ENCODE measurements at places on chromosomes 3 and 15.

GRCh38 chr15:72206677-72207000 lies 9.1 kb upstream of the GRAMD2A start:
- no peak for DNase-seq

GRCh38 chr3:181966393-181966792 lies 254.7 kb downstream of the SOX2 start:
- DNase-seq: no peak

DNA sequence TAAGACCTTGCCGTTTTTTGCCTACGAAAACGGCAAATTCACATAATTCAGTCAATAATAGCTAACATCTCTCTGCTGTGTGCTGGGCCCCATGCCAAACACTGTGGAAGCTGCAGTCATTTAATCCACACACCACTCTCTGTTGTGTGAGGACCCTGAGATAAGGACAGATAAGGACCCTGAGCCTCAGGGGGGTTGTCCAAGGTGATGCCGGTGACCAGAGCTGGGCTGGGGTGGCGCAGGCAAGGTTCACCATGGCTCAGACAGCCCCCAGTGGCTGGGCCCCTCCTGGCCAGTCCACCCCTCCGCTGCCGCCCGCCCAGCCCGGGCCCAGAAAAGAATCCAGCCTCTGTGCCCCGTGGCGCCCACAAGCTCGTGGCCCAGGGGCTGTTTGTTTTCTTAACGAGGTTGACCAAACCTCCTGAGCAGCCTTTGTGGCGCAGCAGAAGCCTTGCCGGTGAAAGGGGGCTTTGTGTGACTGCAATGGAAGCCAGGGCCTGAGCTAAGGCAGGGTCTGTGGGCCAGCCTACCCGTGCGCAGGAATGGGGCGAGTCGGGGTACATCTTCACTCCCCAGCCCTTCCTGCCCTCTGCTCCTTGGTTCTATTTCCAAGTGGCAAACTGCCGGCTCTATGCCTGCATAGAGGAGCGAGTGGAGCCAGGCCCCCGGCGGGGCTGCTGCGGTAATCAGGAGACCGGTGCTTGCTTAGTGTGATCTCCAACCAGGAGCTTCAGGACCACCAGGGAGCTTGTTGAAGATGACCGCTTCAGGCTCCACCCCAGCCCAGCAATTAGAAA lies 4.4 kb upstream of the SNX22 start:
- DNase-seq: no peak

- no peak for DNase-seq
Observed at GRCh38 chr15:42165106-42165505, 8.7 kb upstream of the PLA2G4F start.

GRCh38 chr3:124653797-124654469 lies 76.3 kb upstream of the UMPS start:
- no peak for DNase-seq

DNA sequence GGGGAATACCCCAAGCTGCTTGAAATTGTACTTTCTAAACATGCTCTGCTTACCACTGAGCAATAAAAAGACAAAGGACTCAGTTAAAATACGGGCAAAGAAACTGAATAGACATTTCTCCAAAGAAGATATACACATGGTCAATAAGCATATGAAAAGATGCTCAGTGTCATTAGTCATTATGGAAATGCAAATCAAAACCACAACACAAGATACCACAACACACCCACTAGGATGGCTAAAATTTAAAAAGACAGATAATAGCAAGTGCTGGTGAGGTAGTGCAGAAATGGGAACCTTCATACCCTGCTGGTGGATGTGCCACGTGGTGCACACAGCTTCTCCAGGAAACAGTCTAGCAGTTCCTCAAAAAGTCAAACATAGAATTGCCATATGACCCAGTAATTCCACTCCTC lies 21.3 kb downstream of the LRIG1 start:
- peak; percentile 57 for DNase-seq

GRCh38 chr15:45387380-45388007 lies 9.2 kb upstream of the GATM start:
- no peak for DNase-seq

DNA sequence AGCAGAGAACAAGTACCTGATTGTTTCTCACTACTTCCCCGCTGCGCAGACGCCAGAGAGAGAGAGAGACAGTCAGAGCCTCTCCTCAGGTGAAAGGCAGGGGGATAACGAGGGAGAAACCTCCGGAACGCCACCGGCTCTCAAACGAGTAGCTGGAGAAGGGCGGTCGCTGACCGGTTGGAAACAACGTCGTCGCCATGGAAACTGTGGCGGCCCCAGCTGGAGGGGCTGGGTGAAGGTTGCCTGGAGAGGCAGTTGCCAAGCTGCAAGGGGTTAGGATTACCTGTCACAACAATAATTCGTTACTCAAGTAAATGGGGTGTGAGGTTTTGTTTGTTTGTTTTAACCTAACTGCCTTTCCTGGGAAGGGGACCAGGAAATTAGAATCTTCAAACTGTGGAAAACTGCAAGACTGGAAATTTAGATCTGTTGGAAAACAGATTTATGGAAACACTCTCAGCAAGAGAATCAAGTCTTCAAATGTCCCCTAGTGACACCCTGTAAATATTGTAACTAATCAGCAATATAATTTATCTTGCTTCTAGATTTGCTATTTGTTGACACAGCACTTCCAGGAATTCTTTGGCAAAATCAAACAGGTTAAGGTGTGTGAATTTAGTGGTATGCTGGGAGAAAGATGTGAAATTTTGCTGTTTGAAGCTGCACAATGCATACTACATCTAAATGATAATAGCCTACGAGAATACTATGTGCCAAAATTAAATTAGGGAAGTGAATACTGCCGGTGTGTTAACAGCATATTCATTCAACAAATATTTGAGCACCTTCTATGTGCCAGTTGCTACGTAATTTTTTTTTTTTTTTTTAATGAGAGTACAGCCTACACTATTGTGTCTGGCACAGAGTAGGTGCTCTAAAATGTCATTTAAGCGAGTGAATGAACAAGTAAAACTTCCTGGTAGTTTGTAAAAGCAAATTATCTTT lies at the start of gene DNAH12:
DNAH12 (minus strand) TSS at position 164 of the 945 bp plus-strand sequence. CDS start 1,474 bp downstream, outside the sequence.
- peak; percentile 69 for DNase-seq

DNA sequence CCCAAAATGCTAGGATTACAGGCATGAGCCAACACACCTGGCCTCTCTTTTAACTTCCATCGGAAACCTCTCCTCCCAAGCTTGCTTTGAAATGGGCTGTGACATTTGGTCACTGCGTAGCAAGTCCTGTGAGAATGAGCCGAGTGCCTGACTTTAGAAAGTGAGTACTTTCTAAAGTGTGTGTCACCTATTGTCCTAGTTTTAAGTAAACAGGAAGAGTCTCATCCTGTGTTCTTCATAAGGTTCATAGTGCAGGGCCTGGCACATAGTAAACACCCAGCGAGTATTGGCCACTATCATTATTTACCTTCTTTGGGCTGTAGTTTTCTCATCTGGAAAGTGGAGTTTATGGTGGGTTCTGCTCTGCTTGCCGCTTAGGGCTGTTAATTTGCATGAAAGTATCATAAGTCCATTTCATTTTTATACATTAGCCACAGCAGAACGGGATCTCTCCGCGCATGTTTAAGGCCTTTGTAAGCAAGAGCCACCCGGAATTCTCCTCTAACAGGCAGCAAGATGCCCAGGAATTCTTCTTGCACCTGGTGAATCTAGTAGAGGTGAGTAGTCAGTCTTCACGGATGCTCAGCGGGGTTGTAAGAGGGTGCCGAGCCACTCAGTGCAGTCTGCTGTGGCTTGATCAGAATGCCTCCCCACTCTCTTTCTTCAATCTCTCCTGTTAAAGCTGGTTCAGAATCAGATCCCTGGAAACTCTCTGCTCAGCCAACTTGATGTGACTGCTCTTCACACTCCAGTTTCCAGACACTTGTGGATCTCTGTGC lies 87.2 kb downstream of the USP13 start:
- DNase-seq: no peak

GRCh38 chr15:95687061-95687460 lies 643.4 kb upstream of the NR2F2 start:
- no peak for DNase-seq

GRCh38 chr15:72540606-72541237 lies 66.6 kb downstream of the ARIH1 start:
- DNase-seq: no peak

- DNase-seq: no peak
Observed at GRCh38 chr3:45793482-45794176, 2.7 kb downstream of the SLC6A20 start.

GRCh38 chr3:131723343-131723742 lies 220.6 kb upstream of the MRPL3 start:
- DNase-seq: no peak

DNA sequence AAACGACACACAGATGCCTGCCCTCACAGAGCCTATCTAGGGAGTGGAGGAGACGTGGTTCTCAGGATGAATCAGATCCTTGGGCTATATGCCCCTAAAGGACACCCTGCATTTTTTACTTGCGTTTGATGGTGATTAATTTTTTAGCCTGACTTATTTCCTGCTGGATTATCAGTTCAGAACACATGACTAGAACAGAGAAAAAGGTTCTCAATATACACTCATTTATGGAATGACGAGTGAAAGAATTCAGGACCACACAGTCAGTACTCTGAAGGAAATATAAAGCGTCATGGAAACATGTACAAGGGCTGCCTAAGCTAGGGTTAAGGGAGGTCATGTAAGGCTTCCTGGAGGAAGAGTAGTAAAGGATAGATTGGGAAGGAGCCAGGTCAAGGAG lies 121.8 kb downstream of the SSR3 start:
- DNase-seq: no peak

DNA sequence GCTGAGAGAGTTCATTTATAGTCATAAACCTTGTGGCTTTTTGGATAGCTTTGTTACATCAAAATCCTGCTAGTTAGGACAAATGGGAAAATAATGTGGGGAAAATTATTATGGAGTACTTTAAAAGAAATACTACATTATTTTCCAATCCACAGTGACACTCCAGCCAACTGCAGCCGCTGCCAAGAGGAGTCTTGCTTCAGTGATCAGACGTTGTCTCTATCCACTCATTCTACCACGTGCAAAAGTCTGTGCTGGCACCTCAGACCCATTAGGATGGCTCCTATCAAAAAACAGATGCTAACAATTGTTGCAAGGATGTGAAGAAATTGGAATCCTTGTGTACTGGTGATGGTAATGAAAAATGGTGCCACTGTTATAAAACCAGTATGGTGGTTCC lies 128.6 kb upstream of the IQSEC1 start:
- DNase-seq: no peak

DNA sequence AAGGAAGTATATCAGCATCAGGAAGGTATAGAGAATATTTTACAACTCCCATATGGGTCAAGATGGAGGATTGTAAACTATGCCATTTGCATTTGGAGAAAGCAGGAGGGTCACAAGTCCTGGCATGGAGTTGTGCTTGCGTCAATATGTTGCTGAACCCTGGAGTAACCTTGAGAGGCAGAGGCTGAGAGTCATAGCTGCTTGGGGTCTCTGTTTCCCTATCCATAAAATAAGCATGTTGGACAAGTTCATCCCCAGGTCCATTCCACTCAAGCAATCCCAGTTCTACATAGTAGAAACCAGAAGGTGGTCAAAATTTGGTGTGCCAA lies 273.6 kb downstream of the MECOM start:
- DNase-seq: no peak

GRCh38 chr3:108528459-108529252 lies 18.3 kb upstream of the MYH15 start:
- no peak for DNase-seq

GRCh38 chr3:143596957-143597642 lies 251.2 kb downstream of the SLC9A9 start:
- DNase-seq: no peak

- DNase-seq: no peak
Observed at GRCh38 chr15:49827311-49827710, 206.5 kb downstream of the DTWD1 start.

- no peak for DNase-seq
Observed at GRCh38 chr15:47900751-47901150, 183.4 kb downstream of the SEMA6D start.

DNA sequence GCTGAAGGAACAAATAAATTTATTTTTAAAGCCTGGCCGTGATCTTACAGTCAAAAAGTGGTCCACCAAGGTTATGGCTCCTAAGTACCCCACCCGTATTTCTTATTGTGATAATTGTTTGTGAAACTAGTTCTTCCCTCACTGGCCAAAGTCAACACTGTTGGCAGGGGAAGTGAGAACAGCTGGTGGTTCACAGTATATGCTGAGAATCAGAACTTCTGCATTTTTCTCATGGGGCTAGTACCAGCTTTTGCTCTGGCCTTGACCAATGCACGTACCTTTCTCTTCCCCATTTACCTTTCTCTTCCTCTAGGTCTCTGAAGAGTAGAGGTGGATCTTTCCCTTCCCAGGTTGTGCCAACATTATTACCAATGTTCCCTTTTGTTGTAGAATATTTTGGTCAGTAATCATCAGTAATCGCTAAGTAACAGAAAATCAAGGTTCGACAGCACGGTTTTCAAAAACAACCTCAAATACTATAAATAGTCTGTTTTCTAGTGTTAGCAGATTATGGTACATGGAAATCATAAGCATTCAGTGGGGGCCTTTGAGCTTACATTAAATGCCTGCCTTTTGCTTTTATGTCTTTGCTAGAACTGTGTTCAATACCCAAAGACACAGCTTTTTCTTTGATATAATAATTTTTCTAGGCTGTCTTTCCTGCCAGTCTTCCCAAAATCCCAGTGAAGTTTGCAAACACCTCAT lies 268.0 kb downstream of the LPP start:
- DNase-seq: no peak

DNA sequence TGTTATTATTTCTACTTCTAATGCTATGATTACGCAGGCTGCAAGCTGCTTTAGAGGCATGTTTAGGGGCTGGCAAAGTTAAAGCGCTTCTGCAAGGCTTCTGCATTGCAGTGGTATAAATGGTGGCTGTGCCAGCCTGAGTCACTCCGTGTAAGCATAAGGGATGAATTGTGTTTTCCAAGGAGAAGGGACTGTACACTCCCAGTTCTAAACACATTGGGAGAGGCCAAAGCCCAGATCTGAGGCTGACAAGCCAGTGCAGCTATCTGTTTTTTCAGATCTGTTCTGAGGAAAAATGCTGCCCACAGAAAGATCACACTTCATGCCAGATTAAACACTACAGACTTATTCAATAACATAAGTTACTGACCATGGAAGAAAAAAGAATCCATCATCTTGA lies 83.8 kb downstream of the PRICKLE2 start:
- no peak for DNase-seq

DNA sequence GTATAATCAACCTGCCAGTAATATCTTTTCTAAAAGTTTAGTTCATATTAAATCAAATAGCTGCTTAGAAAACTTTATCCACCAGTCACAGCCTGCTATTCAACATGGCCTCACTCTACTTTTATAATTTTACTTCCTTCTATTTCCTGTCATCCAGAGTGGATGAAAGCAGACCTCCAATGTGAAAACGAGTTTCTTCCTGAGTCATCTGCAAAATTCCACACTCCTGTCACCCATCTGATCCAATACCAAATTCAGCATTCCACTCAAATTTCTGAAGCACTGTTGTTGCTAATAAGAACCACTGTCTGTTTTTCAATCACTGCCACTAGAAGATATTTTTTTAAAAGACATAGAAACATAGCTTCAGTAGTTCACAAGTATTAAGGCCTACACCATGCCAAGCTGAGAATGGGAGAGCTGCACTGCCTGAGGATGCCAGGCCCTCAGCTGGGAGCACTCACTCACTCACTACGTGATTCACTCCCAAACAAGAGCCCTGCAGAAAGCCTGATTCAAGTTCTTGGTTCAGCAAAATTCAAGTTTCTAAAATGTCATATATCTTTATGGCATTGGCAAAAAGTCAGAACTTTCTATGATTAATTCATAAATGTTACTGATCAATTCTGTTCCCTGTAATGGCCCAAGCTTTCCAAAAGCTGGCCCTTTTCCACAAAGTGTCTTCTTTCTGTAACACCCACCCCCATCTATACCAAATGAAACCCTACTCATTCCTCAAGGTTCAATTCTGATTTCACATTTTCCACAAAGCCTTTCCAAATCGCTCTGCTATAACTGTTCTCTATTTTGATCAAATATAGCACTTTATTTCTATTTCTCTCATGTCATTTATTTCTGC lies 82.9 kb downstream of the FSIP1 start:
- no peak for DNase-seq

All from activated CD4-positive, alpha-beta T cell treated with anti-CD3 and anti-CD28 coated beads, Interleukin-2, amount 10 ng/mL, durations not matched to agents 24 days and 14 days (primary cell).